Endothelial cell (in vitro differentiated cells): ENCODE measurements at places on chromosomes 7 and 10.

- DNase-seq: no peak
Observed at GRCh38 chr10:17585016-17585415, 32.2 kb downstream of the HACD1 start.

GRCh38 chr10:70462349-70462984 lies 16.1 kb upstream of the PALD1 start:
- no peak for DNase-seq

- DNase-seq: no peak
Observed at GRCh38 chr7:16399916-16400892, 21.1 kb downstream of the CRPPA start.

- DNase-seq: no peak
Observed at GRCh38 chr10:108598831-108599230, 1324.5 kb downstream of the XPNPEP1 start.

- no peak for DNase-seq
Observed at GRCh38 chr10:124318076-124318475, 100.6 kb downstream of the OAT start.

DNA sequence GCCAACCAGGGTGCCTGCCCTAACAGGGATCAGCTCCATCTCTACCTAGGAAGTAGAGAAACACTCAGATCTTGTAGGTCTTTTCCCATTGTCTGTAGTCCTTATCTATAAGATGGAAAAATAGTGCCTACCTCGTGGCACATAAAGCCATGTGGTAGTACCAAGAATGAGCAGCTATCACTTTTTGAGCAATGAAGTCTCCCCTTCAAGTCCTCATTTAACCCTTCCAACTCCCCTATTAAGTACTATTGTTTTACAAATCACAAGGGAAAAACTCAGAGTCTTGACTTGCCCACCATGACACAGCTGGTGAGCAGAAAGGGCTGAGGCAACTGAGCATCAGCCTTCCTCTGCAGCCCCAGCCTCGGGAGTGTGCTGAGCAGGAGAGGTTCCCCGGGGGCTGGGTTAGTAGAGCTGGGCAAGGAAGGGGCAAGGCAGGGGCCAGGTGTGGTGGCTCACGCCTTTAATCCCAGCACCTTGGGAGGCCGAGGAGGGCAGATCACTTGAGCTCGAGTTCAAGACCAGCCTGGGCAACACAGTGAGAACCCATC lies 3.3 kb downstream of the FRAT2 start:
- no peak for DNase-seq

- DNase-seq: peak; percentile 60
Observed at GRCh38 chr10:71285180-71285545, 33.9 kb upstream of the SLC29A3 start.

DNA sequence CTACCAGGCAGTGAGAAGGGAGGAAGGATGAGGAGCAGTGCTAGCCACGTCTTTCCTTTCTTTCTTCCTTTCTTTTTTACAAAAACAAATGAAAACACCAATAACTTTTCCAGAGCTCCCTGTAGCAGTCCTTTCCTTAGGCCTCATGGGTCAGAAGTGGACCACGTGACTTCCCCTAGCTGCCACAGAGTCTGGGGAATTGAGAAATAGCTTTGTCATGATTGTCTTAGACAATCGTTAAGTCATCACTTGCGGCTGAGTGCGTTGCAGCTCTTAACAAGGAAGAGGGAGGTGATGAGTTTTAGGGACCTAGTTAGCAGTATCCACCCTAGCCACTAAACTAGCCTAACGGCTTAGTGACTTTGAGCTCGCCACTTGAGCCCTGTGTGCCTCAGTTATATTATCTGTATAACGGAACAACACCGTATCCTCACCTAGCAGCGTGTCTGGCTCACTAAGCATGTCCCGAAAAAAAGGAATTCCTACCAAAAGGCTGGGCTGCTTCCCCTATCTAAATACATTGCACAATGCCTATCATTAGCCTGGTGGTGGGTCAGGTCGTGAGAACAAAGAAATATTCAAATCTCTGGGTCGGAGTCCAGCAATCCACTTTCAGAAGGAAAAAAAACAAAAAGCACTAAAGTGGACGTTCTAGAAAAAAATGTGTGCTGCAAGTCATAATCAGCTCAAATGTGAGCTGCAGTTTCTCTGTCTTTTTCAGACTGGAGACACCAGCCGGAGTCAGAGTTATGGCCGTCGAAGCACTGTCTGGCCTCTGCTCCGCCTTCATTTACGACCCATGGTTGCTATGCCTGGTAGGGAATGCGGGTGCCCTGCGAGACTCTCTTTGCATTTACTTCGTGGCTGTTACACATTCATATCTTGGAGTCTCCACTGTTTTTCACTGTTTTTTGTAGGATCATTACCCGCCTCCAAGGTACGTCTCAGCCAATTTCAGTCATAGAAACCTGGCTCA lies 338.5 kb upstream of the FOXK1 start:
- DNase-seq: no peak

DNA sequence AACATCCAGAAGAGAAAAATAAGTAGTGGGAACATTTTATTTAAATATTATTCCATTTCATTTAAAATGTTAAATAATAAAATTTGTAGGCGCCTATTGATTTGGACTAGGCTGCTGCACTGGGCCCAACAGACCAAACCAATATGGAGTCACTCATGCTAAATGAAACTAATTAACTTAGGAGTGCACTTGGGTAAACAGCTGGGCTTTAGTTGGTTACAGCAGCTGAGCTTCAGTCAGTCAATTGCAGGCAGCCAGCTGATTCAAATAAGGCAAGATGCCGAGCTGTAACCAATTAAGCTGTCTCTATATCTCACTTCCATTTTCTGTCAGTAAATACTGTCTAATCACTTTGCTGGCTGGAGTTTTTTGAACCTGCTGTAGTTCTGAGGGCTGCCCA lies 102.1 kb upstream of the WDR11 start:
- DNase-seq: no peak

DNA sequence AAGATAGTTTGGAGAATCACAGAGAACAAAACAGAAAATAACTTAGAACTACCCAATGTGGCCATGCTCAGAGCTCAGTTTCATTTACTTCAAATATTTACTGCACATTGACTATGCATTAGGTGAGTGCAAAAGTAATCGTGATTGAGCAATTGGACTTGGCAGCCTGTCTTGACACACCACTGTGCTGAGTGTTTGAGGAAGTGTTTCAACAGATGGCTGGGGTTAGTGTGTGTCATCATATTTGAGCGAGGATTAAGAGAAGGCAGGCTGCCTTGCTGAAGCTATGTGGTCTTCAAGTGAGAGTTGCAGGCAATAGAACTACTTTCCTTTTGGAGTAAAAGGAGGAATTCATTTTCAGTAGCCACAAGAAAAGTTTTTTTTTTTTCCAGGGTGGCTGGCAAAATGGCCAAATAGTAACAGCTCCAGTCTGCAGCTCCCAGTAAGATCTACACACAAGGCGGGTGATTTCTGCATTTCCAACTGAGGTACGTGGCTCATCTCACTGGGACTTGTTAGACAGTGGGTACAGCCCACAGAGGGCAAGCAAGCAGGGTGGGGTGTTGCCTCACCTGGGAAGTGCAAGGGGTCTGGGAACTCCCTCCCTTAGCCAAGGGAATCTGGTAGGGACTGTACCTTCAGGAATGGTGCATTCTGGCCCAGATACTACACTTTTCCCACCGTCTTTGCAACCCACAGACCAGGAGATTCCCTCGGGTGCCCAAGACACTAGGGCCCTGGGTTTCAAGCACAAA lies 37.6 kb downstream of the AKR1C4 start:
- DNase-seq: no peak

DNA sequence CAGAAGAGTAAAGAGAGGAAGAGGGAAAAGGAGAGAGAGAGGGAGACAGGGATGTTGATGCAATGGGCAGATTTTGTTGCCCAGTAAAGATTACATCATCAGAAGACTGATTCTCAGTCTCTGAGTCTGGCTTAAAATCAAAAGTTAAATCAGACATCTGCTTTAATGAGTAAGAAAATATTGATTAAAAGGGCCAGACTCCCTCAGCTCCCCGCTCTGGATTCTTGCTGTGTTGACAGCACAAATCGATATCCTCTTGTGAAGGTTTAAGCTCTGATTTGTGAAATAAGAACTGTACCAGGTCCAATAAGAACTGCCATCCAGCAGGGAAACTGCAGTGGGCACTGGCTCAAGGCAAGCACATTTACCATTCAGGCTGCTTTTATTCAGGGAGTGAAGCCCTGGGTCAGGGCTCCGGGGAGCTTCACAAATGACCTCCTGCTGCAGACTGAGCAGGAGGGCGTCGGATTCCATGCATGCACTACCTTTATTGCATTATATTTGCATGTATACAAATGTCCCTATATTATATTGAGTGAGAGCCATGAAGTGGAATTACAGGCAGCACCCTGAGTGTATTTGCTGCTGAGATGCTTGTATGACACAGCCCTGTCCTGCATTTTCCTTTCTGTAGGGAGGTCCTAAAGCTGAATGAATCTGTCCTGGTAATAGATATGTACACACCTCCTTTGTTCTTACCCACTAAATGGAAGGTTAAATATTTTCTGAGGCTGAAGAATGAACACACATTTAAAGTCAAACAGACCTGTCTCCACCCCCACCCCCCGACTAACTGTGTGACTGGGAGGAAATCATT lies 401.5 kb downstream of the REEP3 start:
- DNase-seq: no peak

DNA sequence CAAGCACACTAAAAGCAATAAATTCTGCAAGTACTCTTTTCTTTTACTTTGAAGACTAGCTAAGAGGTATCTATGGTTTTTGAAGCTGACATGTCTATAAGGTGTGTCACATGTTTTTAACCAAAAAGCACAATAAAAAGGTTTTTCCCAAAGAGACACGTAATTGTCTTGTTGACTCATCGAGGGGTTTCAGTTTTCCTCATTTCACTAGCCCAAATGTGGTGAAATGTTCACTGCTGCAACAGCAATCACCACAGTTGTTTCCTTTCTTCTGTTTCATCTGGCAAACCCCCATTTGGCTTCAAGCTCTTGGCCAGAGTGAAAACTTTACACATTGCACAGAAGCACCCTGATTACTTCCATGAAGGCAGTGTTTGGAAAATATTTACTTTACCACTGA lies 3.8 kb upstream of the HOXA4 start:
- DNase-seq: no peak

- DNase-seq: no peak
Observed at GRCh38 chr7:1725766-1726630, 55.9 kb downstream of the ELFN1 start.

DNA sequence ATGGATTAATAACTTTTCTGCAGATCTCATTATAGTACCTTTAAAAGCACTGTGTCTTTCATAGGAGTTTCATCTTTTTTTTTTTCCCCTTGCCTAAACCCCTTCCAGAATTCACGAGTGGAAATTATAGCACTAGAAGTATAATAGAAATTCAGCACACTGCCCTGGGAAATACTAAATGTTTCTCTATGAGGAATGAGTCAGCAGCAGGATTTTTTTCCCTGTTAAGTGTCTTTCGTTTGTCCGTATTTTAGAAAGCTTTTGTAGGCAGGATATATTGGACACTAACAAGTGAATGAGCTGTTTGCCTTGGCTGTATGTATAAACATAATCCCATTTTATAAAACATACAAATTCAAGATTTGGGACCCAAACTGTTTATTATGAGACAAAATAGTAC lies 105.8 kb downstream of the EXOC4 start:
- DNase-seq: no peak

- DNase-seq: no peak
Observed at GRCh38 chr10:109089779-109090178, 833.5 kb downstream of the XPNPEP1 start.

DNA sequence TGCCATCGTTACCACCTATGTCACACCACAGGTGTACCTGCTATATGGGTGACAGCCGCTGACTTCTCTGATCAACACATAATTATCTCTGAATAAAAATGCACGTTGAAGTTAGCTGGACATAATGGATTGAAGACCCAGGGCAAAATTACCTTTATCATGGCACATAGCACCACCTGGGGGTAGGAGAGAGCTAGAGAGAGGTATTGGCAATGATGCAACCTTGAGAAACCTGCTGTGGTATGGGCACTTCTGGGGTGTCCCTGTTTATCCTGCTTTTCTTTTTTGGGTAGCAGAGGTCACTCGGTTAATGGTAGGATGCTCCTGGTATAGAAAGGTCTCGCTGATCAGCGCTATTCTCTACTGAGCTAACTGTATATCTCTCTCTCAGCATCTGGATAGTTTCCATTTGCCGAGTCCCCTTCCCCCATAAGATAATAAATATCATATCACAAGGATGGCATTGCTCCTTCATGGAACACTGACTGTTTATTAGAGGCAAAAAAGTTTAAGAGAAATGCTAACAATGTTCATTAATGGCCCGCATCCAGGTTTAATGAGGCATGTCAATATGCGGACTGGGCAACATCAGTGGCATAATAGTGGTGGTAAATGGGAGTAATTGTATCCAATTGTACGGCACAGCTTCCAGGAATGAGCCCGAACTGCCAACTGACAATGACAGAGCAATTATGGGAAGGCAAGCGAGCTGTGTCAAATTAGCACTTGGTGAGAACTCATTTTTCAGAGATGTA lies 323.1 kb downstream of the TFEC start:
- peak; percentile 23 for DNase-seq

DNA sequence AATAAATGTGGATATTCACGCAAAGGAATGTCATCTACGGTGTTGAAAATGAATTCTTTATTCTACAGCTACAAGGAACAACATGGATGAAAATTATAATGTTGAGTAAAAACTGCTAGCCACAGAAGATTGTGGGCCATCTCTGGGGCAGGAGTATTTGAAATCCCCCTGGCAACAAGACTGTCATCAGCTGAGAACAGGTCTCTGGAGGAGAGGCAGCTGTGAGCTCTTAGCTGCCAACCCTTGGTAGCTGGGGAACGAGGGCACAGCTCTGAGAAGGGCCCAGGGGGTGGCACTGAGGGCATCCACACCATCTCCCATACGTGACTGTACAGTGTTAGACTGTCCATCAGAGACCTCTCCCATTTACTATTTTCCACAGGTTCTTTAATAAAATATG lies 340.1 kb upstream of the MGMT start:
- no peak for DNase-seq

DNA sequence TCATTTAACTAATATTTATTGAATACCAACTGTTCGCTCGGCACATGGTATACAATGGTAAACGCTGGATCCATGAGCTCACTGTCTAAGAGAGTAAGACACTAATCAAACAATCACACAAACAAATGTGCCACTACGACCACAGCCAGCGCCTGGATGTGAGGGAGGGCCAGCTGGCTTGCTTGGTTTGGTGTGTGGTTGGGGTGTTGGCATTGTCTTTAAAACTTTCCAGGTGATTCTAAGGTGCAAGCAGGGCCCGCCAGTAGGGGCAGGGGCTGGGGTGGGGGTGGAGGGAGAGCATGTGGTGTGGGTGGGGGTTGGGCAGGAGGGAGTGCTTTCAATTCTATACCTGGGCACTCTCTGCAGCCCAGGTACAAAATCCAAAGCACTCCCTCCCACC lies 31.6 kb downstream of the ADRA2A start:
- DNase-seq: no peak

DNA sequence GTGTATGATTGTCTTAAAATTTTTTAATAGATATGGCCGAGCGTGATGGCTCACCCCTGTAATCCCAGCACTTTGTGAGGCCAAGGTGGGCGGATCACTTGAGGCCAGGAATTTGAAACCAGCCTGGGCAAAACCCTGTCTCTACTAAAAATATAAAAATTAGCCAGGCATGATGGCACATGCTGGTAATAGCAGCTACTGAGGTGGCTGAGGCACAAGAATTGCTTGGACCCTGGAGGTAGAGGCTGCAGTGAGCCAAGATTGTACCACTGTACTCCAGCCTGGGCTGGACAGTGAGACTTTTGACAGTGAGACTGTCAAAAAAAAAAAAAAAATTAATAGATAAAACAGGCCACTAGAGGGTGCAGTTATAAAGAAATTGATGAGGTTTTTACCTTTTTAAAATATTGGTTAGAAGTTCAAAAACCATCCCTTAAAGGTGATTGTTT lies 20.5 kb downstream of the NOM1 start:
- no peak for DNase-seq
